ENCODE measurements at places on chromosomes 16 and 17.

- DNase-seq, result no peak
Observed at GRCh38 chr16:3094289-3095027, 4.6 kb downstream of the ZSCAN10 start.

DNA sequence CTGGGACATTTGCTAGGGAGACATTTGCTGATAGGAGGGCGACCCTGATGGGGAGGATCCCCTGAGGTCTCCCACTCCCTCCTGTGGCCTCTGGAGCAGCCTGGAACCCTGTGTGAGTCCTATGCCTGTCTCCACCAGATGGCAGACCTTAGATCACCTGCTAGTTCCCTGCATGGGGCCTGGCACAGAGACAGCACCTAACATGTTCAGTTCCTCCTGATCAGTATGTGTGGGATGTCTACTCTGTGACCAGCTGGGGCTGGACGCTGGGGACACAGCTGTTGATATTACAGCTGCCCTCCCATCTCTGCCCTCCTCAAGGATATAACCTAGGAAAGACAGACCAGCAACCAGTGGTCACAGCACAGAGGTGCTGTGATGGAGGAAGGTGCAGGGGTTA, 1.1 kb upstream of the ADCY7 start:
- DNase-seq, result no peak

- DNase-seq, result no peak
Observed at GRCh38 chr17:927611-928461, 51.7 kb downstream of the NXN start.

DNA sequence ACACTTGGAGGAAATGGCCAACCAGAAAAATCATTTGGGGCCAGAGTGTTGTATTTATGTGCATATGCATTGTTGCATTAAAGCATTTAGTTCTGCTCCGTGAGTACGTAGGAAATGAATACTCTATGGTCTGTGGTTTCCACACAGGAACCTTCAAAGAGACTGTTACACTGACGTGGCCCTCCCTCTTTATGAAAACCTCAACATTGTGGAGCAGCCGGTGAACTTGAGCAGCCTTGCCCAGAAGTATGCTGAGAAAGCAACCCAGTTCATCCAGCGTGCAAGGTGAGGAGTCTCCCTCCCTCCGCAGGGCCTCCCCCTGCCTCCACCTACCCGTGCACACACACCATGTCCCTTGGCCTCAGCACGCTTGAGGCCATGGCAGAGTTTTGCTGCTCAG, 65.2 kb downstream of the ARSG start:
- DNase-seq, result no peak

DNA sequence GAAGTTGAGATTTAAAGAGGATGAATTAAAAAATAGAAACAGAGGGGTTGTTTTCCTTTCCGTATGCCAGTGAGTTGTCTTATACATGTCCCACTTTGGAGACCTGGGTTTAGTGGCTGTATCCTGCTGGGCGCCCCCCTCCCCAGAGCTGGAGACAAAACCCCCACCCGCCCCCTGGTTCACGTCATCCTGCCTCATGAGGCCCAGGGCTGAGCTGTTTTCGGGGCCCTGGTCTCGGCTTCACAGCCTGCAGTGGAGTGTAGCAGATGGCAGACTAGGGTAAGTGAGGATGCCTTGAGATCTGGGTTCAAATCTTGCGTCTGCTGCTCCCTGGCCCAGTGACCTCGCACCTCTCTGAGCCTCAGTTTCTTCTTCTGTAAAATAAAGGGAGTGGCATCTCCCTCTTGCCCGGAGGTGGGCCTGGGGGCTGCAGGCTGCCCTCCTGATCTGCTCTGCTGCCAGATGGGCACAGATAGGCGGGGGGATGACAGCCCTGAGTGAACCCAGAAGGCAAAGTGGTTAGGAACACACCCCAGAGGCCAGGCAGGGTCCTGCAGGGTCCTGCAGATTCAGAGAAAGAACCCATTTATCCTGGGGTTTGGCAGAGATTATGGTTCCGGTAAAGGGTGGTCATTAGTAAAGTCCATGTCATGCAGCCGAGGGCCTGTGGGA, 45.1 kb downstream of the SOCS3 start:
- DNase-seq, result no peak

DNA sequence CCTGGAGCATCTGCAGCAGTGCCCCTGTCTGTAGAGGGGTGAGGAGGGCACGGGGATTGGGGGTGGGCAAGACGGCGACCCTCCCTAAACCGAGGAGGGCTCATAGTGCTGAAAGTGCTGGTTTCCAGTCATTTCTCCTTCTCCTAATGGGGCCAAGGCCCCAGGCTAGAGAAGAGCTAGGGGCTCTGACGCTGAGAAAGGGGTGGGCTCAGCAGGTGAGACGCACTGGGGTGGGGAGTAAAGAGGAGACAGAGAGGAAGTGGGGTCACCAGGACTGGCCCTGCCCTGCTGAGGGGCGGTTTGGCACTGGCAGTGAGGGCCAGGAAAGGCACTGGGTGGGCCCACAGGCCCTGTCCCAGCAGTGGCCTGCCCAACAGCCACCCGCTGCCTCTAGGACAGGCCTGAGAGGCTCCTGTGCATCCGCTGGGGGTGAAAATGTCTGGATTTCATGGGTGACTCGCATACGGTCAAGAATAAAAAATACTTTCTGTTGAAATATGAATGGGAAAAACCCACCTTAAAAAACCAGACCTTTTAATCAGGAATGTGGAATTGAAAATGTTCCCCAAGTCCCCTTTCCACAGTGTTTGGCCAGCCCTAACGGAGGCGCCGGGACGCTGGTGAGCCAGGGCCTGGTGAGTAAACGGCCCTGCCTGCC, 122.4 kb upstream of the SMURF2 start:
- no peak for DNase-seq

- DNase-seq, result no peak
Observed at GRCh38 chr17:16516594-16517051, 24.6 kb upstream of the LRRC75A start.

GRCh38 chr17:78716814-78717393, 65.2 kb downstream of the CYTH1 start:
- DNase-seq, result peak; percentile 93

DNA sequence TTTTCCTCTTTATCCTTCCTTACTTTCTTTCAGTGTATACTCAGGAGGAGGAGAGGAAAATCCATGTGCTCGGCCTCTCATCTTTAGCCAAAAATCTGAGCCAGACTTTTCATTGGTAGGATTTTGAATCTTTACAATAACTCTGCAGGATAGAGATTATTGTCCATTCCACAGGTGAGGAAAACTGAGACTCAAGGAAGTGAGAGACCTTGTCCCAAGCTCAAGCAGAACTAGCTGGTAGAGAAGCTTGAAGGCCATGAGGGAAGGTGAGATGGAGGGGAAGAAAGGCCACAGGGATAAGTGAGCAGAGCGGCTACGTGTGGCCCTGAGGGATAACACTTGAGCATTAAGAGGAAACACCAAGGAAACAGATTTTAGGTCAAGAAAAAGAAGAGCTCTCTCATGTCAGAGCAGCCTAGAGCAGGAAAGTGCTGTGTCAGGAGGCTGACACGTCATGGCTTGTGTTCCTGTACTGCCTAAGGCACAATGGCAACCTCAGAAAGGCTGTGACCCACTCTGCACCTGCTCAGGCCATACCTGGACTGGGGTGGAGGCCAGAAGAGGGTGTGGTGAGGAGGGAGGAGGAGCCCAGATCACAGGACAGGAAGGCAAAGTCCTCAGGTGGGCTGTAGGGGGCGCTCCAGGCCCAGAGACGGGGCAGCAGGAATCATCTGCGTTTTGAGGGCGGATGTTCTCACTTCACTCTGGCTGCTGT, 11.9 kb downstream of the MT4 start:
- DNase-seq, result peak; percentile 79

DNA sequence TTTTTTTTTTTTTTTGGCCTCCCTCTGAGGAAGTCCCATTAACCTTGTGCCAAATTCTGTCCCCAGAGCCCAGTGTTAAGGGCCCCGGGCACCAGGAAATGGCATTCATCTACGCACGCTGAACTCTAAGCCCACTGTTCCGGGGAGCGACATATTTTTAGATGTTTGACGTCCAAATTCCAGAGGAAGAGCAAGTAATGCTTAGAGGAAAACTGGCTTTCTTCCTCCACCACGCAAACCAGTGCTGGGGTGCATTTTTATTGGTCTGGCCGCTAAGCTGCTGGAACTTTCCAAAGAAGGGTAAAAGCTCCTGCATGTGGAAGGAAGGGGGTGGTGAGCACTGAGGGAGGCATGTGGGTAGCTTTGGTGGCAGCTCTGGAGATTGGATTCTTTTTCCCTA, 8.3 kb downstream of the WFDC1 start:
- DNase-seq, result no peak

GRCh38 chr17:33838281-33838680, 416.8 kb upstream of the CCL2 start:
- no peak for DNase-seq

DNA sequence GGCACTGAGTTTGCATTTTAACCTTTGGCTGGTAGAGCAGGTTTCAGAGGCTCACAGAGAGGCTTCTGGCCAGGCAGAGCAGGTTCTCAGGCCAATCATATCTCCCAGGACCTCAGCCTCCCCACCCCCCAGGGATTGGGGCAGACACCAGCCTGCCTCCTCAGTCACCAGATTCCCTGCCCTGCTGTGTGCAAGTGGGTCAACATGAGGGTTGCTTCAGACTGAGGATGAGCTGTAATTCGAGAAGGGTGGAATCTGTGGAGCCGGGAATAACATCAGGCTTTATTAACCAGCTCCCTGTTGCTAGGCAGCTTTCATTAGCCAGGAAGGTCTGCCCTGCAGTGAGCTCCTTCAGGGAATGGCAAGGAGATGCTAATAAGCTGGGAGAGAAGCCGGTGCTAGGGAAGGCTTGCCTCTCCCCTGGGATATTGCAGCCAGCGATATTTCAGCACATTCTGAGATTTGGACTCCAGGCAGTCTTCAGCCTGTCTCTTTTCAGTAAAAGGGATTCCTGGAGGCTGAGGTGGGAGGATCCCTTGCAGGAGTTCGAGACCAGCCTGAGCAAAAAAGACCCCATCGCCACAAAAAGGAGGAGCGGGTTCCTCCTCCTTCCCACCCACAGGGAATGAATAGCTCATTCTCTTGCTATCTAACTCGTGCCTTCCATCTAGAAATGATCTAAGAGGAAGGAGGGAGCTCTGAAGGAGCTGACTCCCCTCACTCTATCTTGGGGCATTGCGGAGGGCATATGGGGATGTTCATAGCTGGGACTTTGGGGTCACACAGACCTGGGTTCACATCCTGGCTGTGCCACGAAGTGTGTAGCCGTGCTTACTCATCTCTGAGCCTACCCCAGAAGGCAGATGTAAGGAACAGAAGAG, 10.7 kb downstream of the SGSM2 start:
- peak; percentile 91 for DNase-seq

GRCh38 chr17:7897773-7898172, 9.2 kb downstream of the CHD3 start:
- no peak for DNase-seq

DNA sequence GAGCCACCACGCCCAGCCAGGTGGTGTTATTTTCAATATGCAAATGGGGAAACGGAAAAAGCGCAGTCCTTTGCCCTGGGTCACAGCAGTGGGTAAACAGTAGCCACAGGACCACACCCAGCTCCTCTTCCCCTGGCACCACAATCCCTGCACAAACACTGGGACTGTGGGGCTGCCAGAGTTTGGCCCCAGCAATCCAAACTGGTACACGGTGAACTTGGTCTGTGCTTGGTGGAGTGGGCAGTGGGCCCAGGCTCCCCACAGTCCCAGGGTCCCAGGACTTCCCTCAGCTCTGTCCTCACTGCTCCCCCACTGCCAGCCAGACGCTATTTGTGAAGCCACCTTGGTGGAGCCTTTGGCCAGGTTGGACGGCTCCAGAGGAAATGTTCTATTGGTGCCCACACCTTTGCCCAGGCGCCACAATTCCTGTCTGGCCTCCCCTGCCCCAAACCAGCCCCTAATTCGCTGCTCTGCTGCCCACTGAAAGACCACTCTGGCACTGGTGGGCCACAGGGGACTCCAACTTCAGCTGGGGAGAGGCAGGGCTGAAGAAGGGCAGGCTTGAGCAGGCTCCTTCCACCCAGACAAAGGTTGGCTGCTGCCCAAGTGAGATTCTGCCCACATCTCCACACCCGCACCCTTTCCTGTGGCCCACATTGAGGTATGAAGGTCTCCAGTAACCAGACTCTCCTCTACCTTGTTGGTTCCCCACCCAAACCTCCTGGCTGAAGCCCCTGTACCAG, 2.1 kb downstream of the CHAD start:
- DNase-seq, result peak; percentile 92

GRCh38 chr17:32722733-32723132, 154.2 kb downstream of the MYO1D start:
- no peak for DNase-seq

GRCh38 chr17:4272972-4273368, 9.2 kb upstream of the ANKFY1 start:
- DNase-seq, result no peak

GRCh38 chr17:47297661-47298400, 25.9 kb upstream of the EFCAB13 start:
- no peak for DNase-seq

DNA sequence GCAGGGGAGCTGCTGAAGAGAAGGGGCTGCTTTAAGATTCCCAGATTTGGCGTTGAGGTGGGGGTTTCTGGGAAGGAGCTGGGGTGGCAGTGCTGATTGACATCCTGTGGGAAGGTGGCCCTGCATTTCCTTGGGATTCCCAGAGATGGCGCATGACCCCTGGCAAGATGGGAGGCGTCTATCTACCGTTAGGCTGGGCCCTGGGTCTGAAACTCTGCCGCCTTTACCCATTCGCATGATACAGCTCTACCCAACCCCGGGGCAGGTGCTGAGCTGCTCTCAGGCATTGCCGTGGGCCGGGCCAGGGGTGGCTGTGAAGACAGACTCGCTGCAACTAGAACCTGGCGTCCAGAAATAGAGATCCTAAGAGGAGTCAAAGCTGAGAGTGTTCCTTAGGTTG, 9.9 kb upstream of the MVD start:
- DNase-seq, result no peak

- no peak for DNase-seq
Observed at GRCh38 chr17:35543856-35544255, 6.4 kb upstream of the SLFN12L start.

DNA sequence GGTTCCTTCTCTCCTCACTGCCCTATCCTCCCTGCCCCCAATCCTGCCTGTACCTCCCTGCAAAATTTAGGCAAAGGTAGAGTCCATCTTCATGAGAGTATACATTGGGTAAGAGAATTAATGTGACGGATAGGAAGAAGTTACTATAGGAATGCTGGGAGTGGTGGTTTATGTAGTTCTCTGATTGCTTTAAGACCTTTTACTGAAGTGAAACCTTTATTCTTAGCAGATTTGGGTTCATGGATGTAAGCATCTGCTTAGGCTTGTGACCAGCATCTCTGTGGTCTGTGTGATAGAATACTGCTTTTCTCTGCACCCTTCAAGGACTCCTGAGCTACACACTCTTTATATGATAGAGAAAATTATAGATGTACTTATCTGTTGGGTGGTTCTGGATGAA, 127.3 kb downstream of the PRKCA start:
- DNase-seq, result no peak

- no peak for DNase-seq
Observed at GRCh38 chr16:75311383-75311938, 60.0 kb upstream of the BCAR1 start.

- DNase-seq, result no peak
Observed at GRCh38 chr16:25045696-25046381, 30.7 kb upstream of the ARHGAP17 start.

- no peak for DNase-seq
Observed at GRCh38 chr16:57937861-57938260, 33.1 kb downstream of the CNGB1 start.

GRCh38 chr17:39416141-39416540, 14.7 kb upstream of the FBXL20 start:
- DNase-seq, result no peak
